Mesenchymal stem cell (in vitro differentiated cells and primary cell): ENCODE measurements at places on chromosomes 12 and 14.

DNA sequence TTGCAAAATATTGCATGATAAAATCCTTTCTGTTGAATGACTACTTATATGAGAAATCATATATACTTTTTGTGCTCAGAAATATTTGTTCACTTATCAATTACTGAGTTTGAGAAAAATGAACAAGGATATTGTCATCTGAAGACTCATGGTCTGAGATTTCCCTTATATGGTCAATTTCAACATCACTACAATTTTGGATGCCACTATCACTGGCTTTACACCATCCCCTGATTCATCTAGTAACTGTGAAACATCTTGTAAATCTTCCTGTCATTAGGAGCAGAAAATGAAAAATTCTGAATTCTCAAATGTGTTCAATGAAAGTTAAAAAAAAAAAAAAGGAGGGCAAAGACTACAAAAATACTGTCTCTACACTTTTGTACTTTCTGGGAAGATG lies 21.8 kb upstream of the GXYLT1 start:
- no peaks in the 10 kb centered on the region for H3K4me1 ChIP-seq
- H3K4me3 ChIP-seq = no peak overlapping the region
- no peak for DNase-seq

DNA sequence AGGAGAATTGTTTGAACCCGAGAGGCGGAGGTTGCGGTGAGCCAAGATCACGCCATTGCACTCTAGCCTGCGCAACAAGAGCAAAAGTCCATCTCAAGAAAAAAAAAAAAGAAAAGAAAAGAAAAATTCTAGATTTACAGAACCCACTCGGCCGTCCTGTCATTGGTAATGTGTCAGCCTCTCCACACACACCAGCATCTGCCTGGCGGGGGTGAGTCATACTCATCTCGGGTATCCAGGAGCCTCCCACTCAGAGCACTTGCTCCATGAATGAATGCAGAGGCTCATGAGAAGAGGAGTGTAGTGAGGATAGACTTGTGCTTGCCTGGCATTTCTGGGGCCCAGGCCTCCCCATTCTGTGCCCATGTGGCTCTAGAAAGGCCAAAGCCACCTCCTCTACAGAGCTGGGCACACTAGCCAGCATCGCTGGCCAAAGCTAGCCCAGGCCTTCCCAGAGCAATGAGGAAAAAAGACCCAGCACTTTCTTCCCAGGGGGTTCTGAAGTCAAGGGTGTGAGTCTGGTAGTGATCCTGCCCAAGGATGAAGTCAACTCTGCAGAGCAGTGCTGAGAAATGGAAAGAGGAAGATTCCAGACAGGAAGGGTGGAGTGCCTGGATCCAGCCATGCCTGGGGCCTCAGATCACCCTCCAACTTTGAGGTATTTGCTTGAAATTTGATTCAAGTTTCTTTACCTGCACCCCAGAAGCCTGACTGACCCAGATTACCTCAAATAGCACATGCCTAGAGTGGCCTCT lies 31.2 kb upstream of the KLC1 start:
- H3K27me3 ChIP-seq = no peaks in the 10 kb centered on the region
- H3K36me3 ChIP-seq = no peaks in the 10 kb centered on the region
- H3K4me1 ChIP-seq = peaks cover 29% of the 10 kb centered on the region
- peak; percentile 87 for DNase-seq

GRCh38 chr12:27646149-27646548 lies 50.1 kb upstream of the REP15 start:
- H3K27me3 ChIP-seq = no peaks in the 10 kb centered on the region
- peaks cover 71% of the 10 kb centered on the region for H3K36me3 ChIP-seq
- no peak for DNase-seq
- no peak overlapping the region for H3K27ac ChIP-seq
- H3K4me1 ChIP-seq = peaks cover 2% of the 10 kb centered on the region

DNA sequence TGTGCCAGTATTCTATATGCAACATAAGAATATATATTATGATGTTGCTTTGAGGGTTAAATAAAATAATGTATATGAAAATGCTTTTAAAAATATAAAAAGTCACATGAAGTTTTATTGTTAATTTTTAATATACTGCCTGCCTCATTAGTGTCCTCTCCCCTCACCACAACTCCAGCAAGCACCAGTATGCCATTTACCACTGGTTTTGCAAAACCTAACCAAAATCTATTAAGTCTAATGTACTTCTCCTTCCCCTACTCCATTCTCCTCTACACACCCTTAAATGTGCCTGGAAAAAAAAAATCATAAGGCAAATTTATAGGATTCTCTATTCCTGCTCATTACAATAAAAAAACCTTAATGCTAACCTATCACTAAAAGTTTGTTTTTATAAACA lies 24.0 kb upstream of the GNG2 start:
- H3K27ac ChIP-seq = no peak overlapping the region
- DNase-seq = no peak
- H3K27me3 ChIP-seq = peaks cover 8% of the 10 kb centered on the region
- no peaks in the 10 kb centered on the region for H3K36me3 ChIP-seq
- H3K4me1 ChIP-seq = no peaks in the 10 kb centered on the region

DNA sequence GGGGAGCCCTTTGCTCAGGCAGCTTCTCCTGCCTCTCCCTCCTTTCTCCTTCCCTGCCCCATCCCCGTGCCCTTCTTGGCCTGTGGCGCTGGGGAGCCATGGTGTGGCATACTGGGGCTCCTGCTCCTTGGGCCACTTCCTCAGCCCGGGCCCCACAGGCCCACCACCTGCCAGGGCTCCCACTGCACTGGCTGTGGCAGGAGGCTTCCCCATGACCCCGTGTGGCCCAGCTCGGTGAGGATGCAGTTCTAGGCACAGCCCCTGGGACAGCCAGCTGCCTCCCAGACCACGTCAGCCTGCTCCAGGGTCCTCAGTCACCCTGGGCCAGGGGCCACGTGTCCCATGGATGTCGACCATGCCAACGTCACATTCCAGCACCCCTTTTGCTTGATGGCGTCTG lies 13.0 kb upstream of the AMN start:
- no peak overlapping the region for H3K27ac ChIP-seq
- DNase-seq = no peak
- peaks cover 31% of the 10 kb centered on the region for H3K36me3 ChIP-seq
- no peaks in the 10 kb centered on the region for H3K27me3 ChIP-seq
- no peak overlapping the region for H3K4me3 ChIP-seq
- H3K4me1 ChIP-seq = no peaks in the 10 kb centered on the region

DNA sequence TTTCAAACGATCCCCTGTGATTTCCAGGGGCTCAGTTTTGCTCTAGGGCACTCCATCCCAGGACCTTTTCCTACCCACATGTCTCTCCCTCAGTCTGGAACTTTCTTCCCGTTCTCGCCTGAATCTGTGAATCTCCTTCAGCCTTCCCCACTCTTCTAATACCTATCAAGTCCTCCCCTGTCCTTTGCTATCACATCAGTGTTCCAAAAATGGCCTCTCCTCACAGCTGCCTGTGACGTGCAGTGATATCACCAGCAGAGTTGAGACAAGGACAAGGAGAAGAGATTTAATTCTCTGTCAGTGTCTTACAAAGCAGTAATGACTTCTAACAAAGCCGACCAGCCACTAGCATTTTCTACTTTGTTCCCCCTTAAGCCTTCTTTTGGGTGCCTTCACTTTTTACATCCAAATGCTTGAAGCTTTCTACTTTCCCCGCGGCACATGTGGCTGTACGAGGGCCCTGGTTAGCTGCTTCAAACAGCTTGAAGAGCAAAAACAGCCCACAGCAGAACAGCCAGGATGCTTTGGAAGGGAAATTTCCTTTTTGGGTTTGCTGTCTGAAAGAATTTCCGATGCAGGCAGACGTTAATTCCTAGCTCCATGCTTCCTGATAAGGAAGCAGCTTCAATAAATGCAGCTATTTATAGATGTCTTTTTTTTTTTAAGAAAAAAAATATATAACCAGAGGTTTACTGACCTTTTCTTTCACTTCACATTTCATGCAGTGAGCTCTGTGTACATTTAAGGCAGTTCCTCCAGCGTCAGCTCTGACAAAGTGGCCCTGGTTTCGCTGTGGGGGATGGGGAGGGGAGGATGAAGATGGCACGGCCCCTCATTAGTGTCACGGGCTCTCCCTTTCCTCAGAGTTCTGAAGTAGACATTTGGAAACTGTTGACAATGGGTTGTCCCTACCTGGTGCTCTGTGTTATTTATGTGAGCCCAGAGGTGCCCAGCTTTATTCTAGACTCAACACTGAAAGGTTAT lies 109.3 kb downstream of the ETV6 start:
- H3K4me1 ChIP-seq = peaks cover 20% of the 10 kb centered on the region
- peaks cover 3% of the 10 kb centered on the region for H3K36me3 ChIP-seq
- no peaks in the 10 kb centered on the region for H3K27me3 ChIP-seq
- no peak overlapping the region for H3K4me3 ChIP-seq
- DNase-seq = peak; percentile 76
- no peak overlapping the region for H3K27ac ChIP-seq

GRCh38 chr12:26576266-26576665 lies 256.7 kb downstream of the ITPR2 start:
- no peaks in the 10 kb centered on the region for H3K4me1 ChIP-seq
- no peak overlapping the region for H3K27ac ChIP-seq
- no peak overlapping the region for H3K4me3 ChIP-seq
- H3K27me3 ChIP-seq = no peaks in the 10 kb centered on the region

DNA sequence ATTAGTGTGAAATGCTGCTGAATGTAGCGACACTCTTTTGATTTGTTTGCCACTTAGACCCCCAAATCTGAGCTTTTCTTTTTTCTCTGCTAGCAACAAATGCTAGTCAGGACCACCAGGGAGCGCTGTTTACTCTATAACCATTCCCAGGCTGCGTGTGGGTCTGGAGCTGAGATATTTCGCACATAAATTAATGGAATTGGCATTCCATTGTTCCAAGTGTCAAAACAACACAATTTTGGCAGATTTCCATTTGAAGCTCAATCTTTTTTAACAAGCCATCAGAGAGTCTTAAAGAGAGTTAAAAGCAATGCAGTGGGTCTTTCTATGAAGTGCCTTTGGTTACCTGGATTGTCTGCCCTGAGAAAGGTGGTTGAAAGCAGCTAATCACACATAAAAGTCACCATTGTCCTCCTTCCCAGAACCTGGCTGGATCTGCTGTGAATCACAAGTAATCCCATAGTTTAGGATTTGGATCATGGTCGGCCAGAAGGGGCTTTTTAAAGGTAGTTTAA lies 7.4 kb upstream of the TMEM132C start:
- no peak overlapping the region for H3K27ac ChIP-seq
- H3K4me3 ChIP-seq = no peak overlapping the region
- no peak for DNase-seq
- peaks cover 8% of the 10 kb centered on the region for H3K27me3 ChIP-seq
- H3K36me3 ChIP-seq = no peaks in the 10 kb centered on the region

GRCh38 chr12:8446642-8447547 lies 8.9 kb upstream of the CLEC6A start:
- no peak for DNase-seq
- peaks cover 1% of the 10 kb centered on the region for H3K4me1 ChIP-seq
- H3K36me3 ChIP-seq = no peaks in the 10 kb centered on the region
- H3K27ac ChIP-seq = no peak overlapping the region

DNA sequence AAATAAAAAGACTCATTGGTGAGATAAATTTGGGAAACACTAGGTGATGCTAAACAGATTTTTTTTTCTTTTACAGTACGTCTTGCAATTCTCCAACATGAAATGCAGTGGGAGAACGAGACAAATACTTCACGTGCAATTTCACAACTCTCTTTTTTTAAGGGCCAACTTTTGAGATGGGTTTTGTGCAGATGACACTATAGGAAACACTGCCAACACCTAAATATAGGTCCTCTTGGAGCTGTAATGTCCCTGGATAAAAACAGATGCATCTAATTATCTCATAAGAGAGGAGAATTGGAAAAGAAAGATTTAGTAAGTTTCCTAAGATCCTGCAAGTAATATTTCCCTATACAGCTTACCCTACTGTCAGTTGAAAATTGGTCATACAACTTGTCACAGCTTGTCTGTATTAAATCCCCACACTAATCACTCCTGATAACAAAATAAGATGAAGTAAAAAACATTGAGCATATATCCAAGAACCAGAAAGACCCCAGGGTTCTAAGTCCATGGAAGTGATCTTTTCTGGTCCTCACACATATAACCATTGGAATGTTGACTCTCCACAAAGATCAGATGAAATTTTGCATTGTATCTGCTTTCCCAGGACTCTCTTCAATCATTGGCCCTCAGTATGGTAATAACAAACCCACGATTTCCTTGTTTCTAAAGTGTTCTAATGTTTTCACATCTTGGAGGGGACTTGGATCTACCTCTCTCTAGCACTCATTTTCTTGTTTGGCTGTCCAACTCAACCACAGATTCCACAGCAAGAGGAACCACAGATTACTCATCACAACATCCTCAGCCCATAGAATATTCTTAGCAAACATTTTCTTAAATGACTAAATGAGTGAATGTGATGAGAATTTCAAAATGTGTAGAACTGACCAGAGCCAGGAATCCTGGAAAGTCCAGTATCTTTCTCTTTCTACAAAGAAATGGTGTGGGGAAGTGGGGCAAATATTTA lies 769.4 kb upstream of the USP15 start:
- H3K4me3 ChIP-seq = no peak overlapping the region
- no peaks in the 10 kb centered on the region for H3K36me3 ChIP-seq
- DNase-seq = peak; percentile 48
- H3K27me3 ChIP-seq = no peaks in the 10 kb centered on the region

- DNase-seq = no peak
- H3K27ac ChIP-seq = no peak overlapping the region
- no peaks in the 10 kb centered on the region for H3K36me3 ChIP-seq
- no peak overlapping the region for H3K4me3 ChIP-seq
- H3K4me1 ChIP-seq = no peaks in the 10 kb centered on the region
Observed at GRCh38 chr12:131044760-131045381, 91.2 kb downstream of the ADGRD1 start.

DNA sequence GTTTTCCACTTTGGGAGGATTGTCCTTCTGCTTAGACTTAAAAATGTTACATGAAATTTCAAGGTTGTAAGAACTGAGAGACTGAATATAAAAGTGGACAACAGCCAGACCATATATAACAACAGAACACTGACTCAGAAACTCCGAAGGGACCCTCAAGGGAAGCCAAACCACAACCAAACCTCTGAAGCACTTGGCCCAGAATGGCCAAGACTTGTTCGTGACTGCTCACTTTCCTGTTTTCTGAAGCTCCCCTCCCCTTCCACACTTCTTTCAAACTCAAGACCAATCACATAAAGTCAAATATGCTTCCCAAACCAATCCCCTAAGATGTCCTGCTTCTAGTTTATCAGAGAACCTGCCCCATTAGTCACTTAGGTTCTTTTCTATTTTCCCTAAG lies 13.7 kb downstream of the OR6J1 start:
- H3K4me3 ChIP-seq = no peak overlapping the region
- H3K27me3 ChIP-seq = peaks cover 4% of the 10 kb centered on the region
- no peak for DNase-seq

- H3K27me3 ChIP-seq = peaks cover 74% of the 10 kb centered on the region
- H3K4me1 ChIP-seq = peaks cover 13% of the 10 kb centered on the region
- peak; percentile 81 for DNase-seq
- H3K4me3 ChIP-seq = peak overlapping the region; percentile 73
Observed at GRCh38 chr14:70640938-70641547, 673 bp upstream of the TTC9 start.
